ENCODE measurements at places on chromosomes 1 and 21. TPM values are rescaled to one million over a fixed set of nuclear protein-coding genes. Genes with fewer than 3 reads are reported as not detected.

PLXNA2 gene
- 12.1 TPM for total RNA-seq

FLG2 gene
- not detected for total RNA-seq

PARP1 gene
- 140 TPM for total RNA-seq

KCNJ10 gene
- not detected for total RNA-seq

MX2 gene
- 7.1 TPM for total RNA-seq

RBP7 gene
- total RNA-seq: 31.9 TPM

VAV3 gene
- 2.1 TPM for total RNA-seq

TBX15 gene
- 0.64 TPM for total RNA-seq

RAB4A gene
- total RNA-seq: 121 TPM

VTCN1 gene
- total RNA-seq: not detected

S100A1 gene
- total RNA-seq: 2,048 TPM

PRKCZ gene
- 20.8 TPM for total RNA-seq

TRIM63 gene
- 207 TPM for total RNA-seq

KRTAP21-2 gene
- total RNA-seq: not detected

CFAP141 gene
- total RNA-seq: not detected

TENT5C gene
- 16.7 TPM for total RNA-seq

ST6GALNAC3 gene
- 5.9 TPM for total RNA-seq

ZNF670 gene
- total RNA-seq: 1.5 TPM

KLHDC9 gene
- total RNA-seq: 5.2 TPM

HES2 gene
- not detected for total RNA-seq

LRRIQ3 gene
- total RNA-seq: 0.35 TPM

KLHDC8A gene
- total RNA-seq: not detected

FTCD gene
- 1.5 TPM for total RNA-seq

TP73 gene
- 0.05 TPM for total RNA-seq

SGIP1 gene
- total RNA-seq: 2.9 TPM

CD1D gene
- total RNA-seq: 1.4 TPM

SPEN gene
- 20.5 TPM for total RNA-seq

GOLT1A gene
- total RNA-seq: not detected

CLCNKA gene
- 0.15 TPM for total RNA-seq

FAM229A gene
- 2.8 TPM for total RNA-seq

NOS1AP gene
- total RNA-seq: 5.0 TPM

GJA9 gene
- total RNA-seq: not detected

KTI12 gene
- 3.2 TPM for total RNA-seq

VCAM1 gene
- total RNA-seq: 4.7 TPM

ZFP69B gene
- total RNA-seq: 0.87 TPM

NUDT4B gene
- not detected for total RNA-seq

C21orf91 gene
- total RNA-seq: 6.7 TPM

HFM1 gene
- total RNA-seq: 1.3 TPM

ZNF593OS gene
- total RNA-seq: not detected

SYCP1 gene
- total RNA-seq: not detected
